Cardiac septum (tissue), 1 donor: ENCODE measurements at places on chromosomes 2 and 18.

DNA sequence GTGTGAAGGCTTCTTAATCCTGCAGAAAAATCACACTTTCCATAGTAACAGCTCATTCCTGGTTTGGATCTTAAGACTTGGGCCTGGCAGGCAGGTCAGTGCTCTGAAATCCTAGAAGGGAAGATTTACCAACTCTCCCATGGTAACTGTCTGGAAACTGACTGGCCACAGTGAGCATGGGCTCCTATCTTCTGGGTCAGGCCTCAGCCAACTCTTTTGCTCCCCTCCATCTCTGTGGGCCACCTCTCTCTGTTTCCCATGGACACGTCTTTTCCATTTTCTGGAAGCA lies 86.7 kb downstream of the ACAA2 start:
- DNase-seq: no peak

GRCh38 chr2:186590759-186591505 lies 1.1 kb downstream of the ITGAV start:
- no peak for DNase-seq

DNA sequence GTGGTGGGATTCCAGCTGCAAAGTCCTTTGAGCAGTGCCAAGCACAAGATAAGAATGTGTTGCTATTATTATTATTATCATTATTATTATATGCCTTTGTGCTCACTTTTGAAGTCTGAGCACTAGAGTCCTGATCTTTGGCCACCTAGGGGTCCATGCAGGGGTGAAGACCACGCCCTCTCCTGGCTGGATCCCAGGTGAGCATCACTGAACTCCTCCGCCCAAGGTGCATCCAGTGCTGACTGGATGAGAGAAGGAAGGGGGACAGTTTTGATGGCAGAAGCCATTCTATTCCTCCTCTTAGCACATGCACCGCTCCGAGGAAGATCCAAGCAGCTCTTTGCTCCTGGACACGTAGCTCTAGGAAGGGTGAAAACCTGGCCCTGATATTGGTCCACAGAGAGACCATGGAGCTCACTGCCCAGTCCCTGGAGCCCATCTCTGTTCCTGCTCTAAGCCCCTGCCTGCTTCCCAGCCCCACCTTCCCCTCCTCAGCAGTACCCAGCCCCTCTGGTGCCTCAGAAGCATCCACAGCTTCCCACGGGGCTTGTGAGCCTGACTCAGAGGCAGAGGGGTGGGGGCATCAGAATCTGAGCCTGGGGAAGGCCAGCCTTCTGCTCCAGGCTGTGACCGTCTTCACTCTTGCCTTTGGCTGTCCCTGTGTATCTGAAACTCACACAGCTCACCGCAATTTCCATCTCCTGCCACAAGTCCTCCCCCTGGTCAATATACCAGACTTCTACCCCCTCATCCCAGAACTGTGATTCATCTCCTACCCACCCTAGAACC lies 45.4 kb downstream of the MCFD2 start:
- no peak for DNase-seq

GRCh38 chr2:104518256-104518655 lies 335.7 kb upstream of the POU3F3 start:
- no peak for DNase-seq

DNA sequence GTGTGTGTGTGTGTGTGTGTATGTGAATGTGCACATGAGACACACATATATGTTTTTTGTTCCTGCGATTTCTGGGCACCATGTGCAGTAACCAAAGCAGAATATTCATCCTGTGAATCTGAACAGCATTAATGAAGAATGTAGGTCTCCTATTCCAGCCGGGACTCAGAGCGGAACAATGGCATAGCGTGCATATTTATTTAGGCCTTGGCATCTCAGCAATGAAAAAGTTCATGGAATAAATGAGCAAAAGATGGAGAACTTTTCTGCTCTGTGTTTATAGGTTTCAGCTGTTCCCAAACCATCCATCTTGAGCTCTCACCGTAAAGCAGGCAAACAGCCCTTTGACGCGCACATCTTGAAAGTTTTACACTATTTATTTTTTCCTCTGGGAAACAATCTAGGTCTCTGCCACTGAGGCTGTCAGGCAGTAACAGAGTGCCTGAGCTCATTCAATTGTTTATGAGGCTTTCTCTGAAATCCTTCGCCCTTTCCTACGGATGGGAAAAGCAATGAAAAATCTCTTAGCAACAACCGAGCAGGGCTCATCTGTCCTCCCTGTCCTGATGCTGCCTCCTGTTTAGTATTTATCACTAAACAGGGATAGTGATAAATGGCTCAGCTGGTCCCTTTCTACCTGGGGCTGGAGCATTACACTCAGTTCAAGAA lies 146.2 kb upstream of the MSH6 start:
- DNase-seq: peak; percentile 27

DNA sequence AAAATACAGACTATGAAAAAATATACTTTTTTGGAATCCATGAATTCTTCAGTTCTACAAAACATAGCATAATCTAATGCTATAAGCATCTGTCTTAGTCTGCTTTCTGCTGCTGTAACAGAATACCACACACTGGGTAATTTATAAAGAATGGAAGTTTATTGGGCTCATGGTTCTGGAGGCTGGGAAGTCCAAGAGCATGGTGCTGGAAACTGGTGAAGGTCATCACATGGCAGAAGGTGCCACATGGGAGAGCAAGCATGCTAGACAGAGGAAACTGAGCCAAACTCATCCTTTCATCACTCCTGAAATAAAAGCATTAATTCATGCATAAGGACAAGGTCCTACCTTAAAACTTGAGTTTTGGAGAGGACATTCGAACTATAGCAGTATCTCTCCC lies 26.6 kb upstream of the NOSTRIN start:
- DNase-seq: no peak

GRCh38 chr2:216074794-216075193 lies 6.8 kb downstream of the PECR start:
- DNase-seq: no peak

DNA sequence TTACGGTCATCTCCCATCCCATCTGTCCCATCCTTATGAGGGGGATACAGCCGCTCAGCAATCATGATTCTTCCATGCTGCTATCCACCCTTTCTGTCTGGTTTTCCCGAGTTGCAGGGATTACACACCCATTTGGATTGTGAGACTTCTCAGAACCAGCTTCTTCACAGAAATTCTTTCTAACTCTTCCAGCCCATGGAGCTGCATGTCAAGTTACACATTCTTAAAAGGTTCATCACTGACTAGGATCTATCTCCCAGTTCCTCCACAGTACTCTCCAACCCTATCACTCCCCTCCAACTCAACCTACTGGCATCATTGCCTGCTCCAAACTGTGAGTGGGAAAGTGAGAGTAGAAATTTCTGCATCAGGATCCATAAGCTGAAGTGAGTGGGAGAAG lies 558.2 kb upstream of the TNP1 start:
- no peak for DNase-seq

DNA sequence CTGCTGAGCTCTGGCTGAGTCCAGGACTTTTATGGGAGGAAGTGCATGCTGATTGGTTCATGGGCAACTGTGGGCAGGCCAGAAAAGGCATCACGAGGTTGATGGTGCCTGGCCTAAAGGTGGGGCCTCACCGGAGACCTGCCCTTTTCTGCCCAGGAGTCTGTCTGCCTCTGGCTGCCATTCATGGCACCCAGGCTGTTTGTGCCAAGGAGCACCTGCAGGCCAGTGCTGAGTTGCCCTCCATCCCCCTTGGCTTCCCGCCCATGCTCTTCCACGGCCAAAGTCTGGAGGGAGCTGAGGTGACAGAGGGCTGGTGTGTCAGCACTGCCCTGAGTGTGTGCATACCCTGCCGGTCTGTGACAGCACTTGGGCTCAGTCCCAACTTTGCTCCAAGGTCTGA lies 123.2 kb downstream of the PTH2R start:
- no peak for DNase-seq

GRCh38 chr18:45684341-45685115 lies 39.5 kb upstream of the SLC14A1 start:
- no peak for DNase-seq

- DNase-seq: peak; percentile 79
Measured at GRCh38 chr2:40451918-40452605, at the start of gene SLC8A1. Gene SLC8A1 (minus strand): TSS chr2:40452090.

DNA sequence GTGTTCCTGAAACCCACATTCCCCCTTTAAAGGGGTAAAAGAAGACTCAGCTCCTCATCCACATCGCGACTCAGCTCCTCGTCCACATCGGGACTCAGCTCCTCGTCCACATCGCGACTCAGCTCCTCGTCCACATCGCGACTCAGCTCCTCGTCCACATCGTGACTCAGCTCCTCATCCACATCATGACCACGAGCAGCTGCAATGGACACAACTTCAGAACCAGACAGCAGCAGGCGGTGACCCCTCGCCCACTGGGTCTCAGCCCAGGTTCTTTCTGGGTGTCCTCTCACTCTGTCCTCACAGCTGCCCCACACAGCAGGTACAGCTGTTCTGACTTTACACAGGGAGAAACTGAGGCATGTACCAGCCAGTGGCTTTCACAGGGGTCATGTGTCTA lies 163.5 kb upstream of the SALL3 start:
- DNase-seq: peak; percentile 70

- DNase-seq: no peak
Measured at GRCh38 chr2:36367895-36368353, 12.3 kb downstream of the CRIM1 start.

- no peak for DNase-seq
Measured at GRCh38 chr2:233462202-233462785, 104.3 kb downstream of the USP40 start.

GRCh38 chr2:172246649-172247048 lies 143.9 kb upstream of the DLX2 start:
- DNase-seq: no peak
